Left kidney (tissue), 8 donors: ENCODE measurements at places on chromosomes 3 and 15. TPM values are rescaled to one million over a fixed set of nuclear protein-coding genes. Genes with fewer than 3 reads are reported as not detected.

Gene FETUB
- 0.28 TPM for polyA plus RNA-seq

Gene CIB1
- 49.4 TPM for polyA plus RNA-seq

Gene STOML1
- 10.3 TPM for polyA plus RNA-seq

Gene GOLGA8N
- polyA plus RNA-seq, result 35.4 TPM

Gene DGKG
- polyA plus RNA-seq, result 0.43 TPM

Gene CNBP
- polyA plus RNA-seq, result 399 TPM

Gene NRROS
- 2.6 TPM for polyA plus RNA-seq

Gene KCNMB2
- 25.2 TPM for polyA plus RNA-seq

Gene ZNF385D
- 17.4 TPM for polyA plus RNA-seq

Gene XYLB
- polyA plus RNA-seq, result 16.1 TPM

Gene ANKRD34C
- polyA plus RNA-seq, result 0.10 TPM

Gene CILP
- 3.8 TPM for polyA plus RNA-seq

Gene TM6SF1
- 3.2 TPM for polyA plus RNA-seq

Gene PLS1
- polyA plus RNA-seq, result 28.9 TPM

Gene GOLGA8J
- 2.9 TPM for polyA plus RNA-seq

Gene GPR27
- 8.7 TPM for polyA plus RNA-seq

Gene CELSR3
- 1.1 TPM for polyA plus RNA-seq

Gene CPA3
- polyA plus RNA-seq, result 0.48 TPM

Gene PRSS50
- polyA plus RNA-seq, result 3.2 TPM

Gene CASR
- 24.9 TPM for polyA plus RNA-seq

Gene USP13
- 19.0 TPM for polyA plus RNA-seq

Gene IP6K1
- 50.9 TPM for polyA plus RNA-seq

Gene CHRNA3
- 1.7 TPM for polyA plus RNA-seq

Gene ITGA11
- polyA plus RNA-seq, result 3.6 TPM

Gene DNASE1L3
- polyA plus RNA-seq, result 9.2 TPM

Gene STAB1
- polyA plus RNA-seq, result 37.6 TPM

Gene SMCO1
- polyA plus RNA-seq, result not detected

Gene ZBTB47
- 12.7 TPM for polyA plus RNA-seq

Gene PLAAT1
- 3.6 TPM for polyA plus RNA-seq

Gene TNFAIP8L3
- polyA plus RNA-seq, result 2.2 TPM

Gene KLF15
- 11.3 TPM for polyA plus RNA-seq

Gene PAQR5
- polyA plus RNA-seq, result 35.1 TPM

Gene UNC13C
- 11.3 TPM for polyA plus RNA-seq

Gene APOD
- polyA plus RNA-seq, result 13.3 TPM

Gene CD86
- polyA plus RNA-seq, result 1.3 TPM

Gene GOLGA8T
- polyA plus RNA-seq, result 0.35 TPM

Gene MYD88
- polyA plus RNA-seq, result 26.7 TPM

Gene IQCH
- 10.0 TPM for polyA plus RNA-seq

Gene SERPINI2
- 1.9 TPM for polyA plus RNA-seq

Gene C3orf22
- polyA plus RNA-seq, result 0.10 TPM

Gene TMEM207
- polyA plus RNA-seq, result 18.1 TPM

Gene RBM6
- polyA plus RNA-seq, result 194 TPM

Gene CLSTN2
- polyA plus RNA-seq, result 2.0 TPM

Gene C3orf85
- polyA plus RNA-seq, result 17.9 TPM

Gene KY
- 1.6 TPM for polyA plus RNA-seq

Gene SENP8
- 6.8 TPM for polyA plus RNA-seq

Gene WDR5B
- 11.6 TPM for polyA plus RNA-seq

Gene ZNF774
- 5.4 TPM for polyA plus RNA-seq

Gene CDC25A
- polyA plus RNA-seq, result 14.1 TPM
